MCF 10A (cell line): ENCODE measurements at places on chromosomes 2 and 18. TPM values are rescaled to one million over a fixed set of nuclear protein-coding genes. Genes with fewer than 3 reads are reported as not detected.

The KYNU gene
- total RNA-seq: 143 and 160 TPM in 2 replicates

The CELF4 gene
- total RNA-seq: not detected in 2 replicates

The GYPC gene
- total RNA-seq: not detected in 2 replicates

The GALM gene
- total RNA-seq: not detected in 2 replicates

The TMEM169 gene
- total RNA-seq: 0.25 and 0.35 TPM in 2 replicates

The FBXO11 gene
- 60.4 and 64.1 TPM in 2 replicates for total RNA-seq

The ASB18 gene
- total RNA-seq: not detected in 2 replicates

The RAB27B gene
- 32.2 and 73.5 TPM in 2 replicates for total RNA-seq

The HS1BP3 gene
- total RNA-seq: 10.0 and 25.1 TPM in 2 replicates

The SLC14A1 gene
- total RNA-seq: not detected in 2 replicates

The CYP1B1 gene
- 37.2 and 53.3 TPM in 2 replicates for total RNA-seq

The ALK gene
- total RNA-seq: 0.07 TPM in 1 of 2 replicates, not detected in the other

The FAM110C gene
- 8.3 and 10.3 TPM in 2 replicates for total RNA-seq
